ENCODE measurements at places on chromosomes 7 and 10.

DNA sequence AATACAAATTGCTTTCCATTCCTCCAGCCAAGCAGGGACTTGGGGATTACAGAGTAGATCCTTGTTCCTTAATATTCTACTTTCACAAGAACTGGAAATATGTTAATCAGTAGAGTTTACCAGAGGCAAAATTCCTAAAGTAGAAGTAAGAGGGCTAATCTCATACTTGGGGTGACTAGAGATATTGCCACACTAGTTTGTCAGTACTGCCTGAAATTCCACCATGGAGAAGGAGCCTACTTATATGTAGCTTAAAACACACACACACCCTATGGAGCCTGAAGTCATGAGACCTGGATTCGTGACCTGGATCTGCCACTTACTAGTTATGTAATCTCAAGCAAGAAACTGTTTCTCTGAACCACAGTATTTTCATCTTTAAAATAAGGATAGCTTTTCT lies 33.9 kb downstream of the STRIP2 start:
- H3K27ac ChIP-seq, result no peak overlapping the region
- no peaks in the 10 kb centered on the region for H3K27me3 ChIP-seq
- DNase-seq, result no peak
- no peaks in the 10 kb centered on the region for H3K36me3 ChIP-seq
- no peaks in the 10 kb centered on the region for H3K4me1 ChIP-seq

DNA sequence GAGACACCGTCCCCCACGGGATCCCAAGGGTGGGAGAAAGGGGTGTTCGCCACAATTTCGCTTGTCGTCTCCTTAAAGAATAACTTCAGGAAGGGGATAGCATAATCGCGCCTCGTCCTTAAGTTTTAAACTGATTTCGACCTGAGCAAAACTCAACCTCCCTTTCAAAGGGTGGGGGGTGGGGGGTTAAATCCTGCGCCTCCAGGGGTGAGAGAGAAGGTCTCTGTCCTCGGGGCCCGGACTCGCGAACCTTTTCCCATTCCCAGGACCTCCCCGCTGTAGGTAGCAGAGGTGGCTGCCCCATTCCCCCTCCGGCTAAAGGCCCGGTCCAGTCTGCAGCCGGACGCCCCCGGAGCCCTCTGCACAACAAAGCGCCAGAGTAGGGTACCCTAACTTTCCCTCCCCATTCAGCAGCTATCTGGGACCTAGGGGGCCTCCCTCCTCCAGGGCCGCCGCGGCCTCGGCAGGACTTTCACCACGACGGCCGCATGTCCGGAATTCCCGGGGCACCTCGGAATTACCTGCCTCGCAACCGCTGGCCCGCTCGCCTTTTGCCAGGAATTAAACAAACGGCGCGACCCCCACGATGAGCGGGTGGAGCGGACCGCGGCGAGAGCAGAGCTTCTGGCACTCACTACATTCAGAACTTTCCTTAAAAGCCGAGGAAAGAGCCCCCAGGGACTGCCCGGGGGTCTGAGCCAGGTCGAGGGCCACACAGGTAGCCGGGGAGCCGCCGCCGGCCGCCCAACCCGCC lies 1.7 kb downstream of the CDK6 start:
- peak overlapping the region; percentile 78 for H3K4me3 ChIP-seq
- peaks cover 27% of the 10 kb centered on the region for H3K4me1 ChIP-seq
- peak; percentile 41 for DNase-seq
- no peaks in the 10 kb centered on the region for H3K27me3 ChIP-seq

GRCh38 chr10:50426485-50426884 lies 175.2 kb upstream of the ASAH2 start:
- no peak overlapping the region for H3K4me3 ChIP-seq
- no peaks in the 10 kb centered on the region for H3K4me1 ChIP-seq
- no peaks in the 10 kb centered on the region for H3K27me3 ChIP-seq
- no peak for DNase-seq

DNA sequence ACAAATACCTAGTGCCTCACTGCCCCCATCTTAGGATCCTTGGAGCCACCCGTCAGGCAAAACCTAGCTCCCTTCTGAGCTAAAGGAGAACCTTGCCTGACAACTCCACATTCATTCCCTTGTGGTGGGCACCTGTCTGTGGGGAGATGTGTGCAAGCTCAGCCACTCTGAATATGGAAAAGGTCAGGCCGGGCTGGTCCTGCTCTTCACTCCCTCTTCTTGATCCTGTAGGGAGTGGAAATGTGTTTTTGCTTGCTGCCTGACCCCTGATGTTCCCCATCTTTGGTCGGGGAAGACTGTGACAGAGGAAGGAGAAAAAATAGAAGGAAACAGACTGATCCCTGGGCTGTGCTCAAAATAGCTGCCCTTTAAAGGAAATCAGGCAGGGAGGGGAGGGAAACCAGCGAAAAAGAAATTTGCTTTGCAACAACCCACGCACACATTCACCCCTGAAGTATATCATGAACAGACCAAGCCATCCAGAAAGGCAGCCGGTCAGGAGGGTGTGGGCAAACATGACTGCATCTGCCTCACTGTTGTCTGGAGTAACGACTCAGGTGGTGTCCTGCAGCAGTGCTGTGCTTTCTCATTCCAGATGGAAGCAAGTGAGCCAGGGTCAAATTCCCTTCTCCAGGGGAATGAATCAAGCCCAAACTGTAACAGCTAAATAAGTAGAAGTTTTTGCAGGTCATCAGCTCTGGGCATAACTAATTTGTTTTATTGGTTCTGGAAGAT lies 74.0 kb downstream of the SCRN1 start:
- DNase-seq, result no peak
- no peaks in the 10 kb centered on the region for H3K27me3 ChIP-seq
- no peaks in the 10 kb centered on the region for H3K36me3 ChIP-seq
- no peak overlapping the region for H3K4me3 ChIP-seq

- no peak for DNase-seq
- H3K4me3 ChIP-seq, result no peak overlapping the region
- no peaks in the 10 kb centered on the region for H3K4me1 ChIP-seq
- no peak overlapping the region for H3K27ac ChIP-seq
- H3K36me3 ChIP-seq, result no peaks in the 10 kb centered on the region
Measured at GRCh38 chr7:93862651-93863050, 27.9 kb downstream of the TFPI2 start.

DNA sequence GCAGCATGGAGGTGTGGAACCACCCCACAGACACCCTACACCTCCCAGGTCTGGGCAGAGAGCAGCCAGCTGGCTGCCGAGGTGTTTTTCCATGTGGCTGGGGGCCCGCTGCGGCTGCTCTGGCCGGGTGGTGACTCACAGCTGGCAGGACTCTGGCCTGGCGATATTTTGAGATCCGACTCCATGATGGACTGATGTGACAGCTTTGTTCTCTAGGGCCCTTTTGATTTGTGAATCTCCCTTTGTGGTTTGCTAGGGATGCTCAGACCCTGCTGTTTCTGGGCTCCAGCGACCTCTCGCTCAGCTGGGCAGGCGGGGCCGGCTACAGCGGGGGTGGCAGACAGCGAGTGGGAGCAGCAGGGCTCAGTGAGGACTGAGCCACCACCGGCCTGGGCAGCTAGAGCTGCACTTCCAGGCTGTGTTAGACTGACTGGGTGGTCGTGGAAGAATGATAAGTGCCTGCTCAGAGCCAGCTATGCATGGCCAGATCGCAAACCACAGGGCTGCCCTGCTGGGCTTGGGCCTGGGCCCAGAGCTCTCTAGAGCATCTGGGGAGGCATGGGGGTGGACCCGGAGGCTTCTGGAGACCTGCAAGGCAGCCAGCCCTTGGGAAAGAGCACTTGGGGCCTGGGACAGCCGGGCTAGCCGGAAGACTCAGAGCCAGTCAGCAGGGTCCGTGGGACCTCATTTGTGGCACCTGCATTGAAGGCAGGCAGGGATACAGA lies 46.2 kb upstream of the GDF10 start:
- peak overlapping the region; percentile 79 for H3K27ac ChIP-seq
- peak; percentile 75 for DNase-seq
- no peaks in the 10 kb centered on the region for H3K36me3 ChIP-seq
- no peak overlapping the region for H3K4me3 ChIP-seq
- H3K4me1 ChIP-seq, result peaks cover 28% of the 10 kb centered on the region

DNA sequence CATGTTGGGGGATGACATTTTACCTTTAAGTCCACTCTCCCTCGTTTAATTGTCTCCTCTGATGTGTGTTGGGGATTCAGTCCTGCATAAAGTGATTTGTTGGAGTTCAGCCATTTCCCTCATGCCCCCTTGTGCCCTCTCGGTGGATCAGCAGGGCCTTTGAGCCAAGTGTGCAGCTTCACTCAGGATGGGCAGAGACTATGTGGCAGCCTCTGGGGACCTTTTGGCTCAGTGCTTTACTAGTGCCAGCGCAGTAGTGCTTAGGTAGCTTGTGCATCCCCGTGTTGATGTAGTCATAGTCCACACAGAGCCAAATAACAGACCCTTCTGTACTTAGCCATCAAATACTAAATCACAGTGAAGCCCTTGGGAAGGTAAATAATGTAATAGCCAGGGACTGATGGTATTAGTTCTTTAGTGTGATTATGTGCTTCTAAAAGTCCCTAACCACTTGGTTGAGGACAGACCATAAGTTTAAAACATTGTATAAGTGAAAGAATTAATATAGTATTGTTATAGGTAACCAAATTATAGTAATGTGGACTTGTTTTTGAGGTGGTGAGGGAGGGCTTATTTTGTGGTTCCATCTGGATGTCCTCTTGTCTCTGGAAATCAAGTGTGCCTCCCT lies 11.4 kb downstream of the BUB3 start:
- no peak overlapping the region for H3K27ac ChIP-seq
- H3K36me3 ChIP-seq, result peaks cover 16% of the 10 kb centered on the region
- H3K4me3 ChIP-seq, result no peak overlapping the region
- DNase-seq, result no peak
- no peaks in the 10 kb centered on the region for H3K4me1 ChIP-seq
- no peaks in the 10 kb centered on the region for H3K27me3 ChIP-seq

- no peaks in the 10 kb centered on the region for H3K4me1 ChIP-seq
- H3K4me3 ChIP-seq, result no peak overlapping the region
- no peaks in the 10 kb centered on the region for H3K27me3 ChIP-seq
Measured at GRCh38 chr7:6197801-6198551, 74.4 kb downstream of the CYTH3 start.

GRCh38 chr10:117432866-117433265 lies 57.6 kb upstream of the PDZD8 start:
- no peak overlapping the region for H3K27ac ChIP-seq
- H3K4me3 ChIP-seq, result no peak overlapping the region

GRCh38 chr10:1243486-1244234 lies 187.5 kb downstream of the WDR37 start:
- peaks cover 3% of the 10 kb centered on the region for H3K4me1 ChIP-seq
- no peak for DNase-seq
- no peak overlapping the region for H3K27ac ChIP-seq

- no peaks in the 10 kb centered on the region for H3K36me3 ChIP-seq
- no peak overlapping the region for H3K27ac ChIP-seq
- no peaks in the 10 kb centered on the region for H3K27me3 ChIP-seq
- no peak for DNase-seq
- H3K4me3 ChIP-seq, result no peak overlapping the region
- H3K4me1 ChIP-seq, result peaks cover 10% of the 10 kb centered on the region
Measured at GRCh38 chr7:140562926-140563481, 77.6 kb downstream of the DENND2A start.

DNA sequence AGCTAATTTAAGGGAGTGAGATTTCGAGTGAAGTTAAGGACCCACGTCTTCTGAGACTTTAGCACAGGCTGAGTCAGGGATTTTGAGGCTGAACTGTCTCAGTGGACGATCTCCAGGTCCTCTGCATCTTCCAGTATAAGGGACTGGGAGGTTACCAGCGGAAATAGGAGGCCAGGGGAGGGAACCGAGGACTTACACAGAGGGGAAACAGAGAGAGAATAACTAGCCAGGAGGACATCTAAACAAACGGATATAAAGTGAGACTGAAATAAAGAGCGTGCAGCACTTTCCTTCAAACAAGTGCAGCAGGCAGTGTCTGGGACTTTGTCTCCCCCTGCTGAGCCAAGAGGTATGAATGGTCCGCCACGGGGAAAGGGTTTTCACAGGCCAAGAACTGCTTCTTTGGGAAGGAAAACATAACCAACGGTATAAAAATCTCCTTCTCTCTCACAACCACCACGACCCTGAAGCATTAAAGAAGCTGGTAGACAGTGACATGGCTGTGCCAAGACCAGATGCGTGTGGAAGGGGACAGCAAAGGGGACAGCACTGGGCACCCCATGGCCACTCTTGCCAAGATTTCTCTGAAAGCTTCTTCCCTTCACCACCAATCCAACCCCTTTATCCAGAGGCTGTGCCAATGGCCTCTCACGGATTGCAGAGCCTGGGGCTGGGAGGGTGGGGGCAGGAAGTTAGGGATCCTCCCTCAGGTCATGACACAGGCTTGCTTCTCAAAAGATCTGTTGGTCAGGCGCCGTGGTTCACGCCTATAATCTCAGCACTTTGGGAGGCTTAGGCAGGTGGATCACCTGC lies 72.0 kb downstream of the SLC37A3 start:
- no peak overlapping the region for H3K27ac ChIP-seq
- H3K4me3 ChIP-seq, result no peak overlapping the region
- peaks cover 7% of the 10 kb centered on the region for H3K4me1 ChIP-seq
- H3K27me3 ChIP-seq, result no peaks in the 10 kb centered on the region
- H3K36me3 ChIP-seq, result no peaks in the 10 kb centered on the region
- peak; percentile 64 for DNase-seq

- H3K27me3 ChIP-seq, result no peaks in the 10 kb centered on the region
- no peak overlapping the region for H3K27ac ChIP-seq
- H3K4me1 ChIP-seq, result peaks cover 11% of the 10 kb centered on the region
- no peak overlapping the region for H3K4me3 ChIP-seq
- DNase-seq, result no peak
Measured at GRCh38 chr7:77839919-77840318, 41.3 kb downstream of the PHTF2 start.

GRCh38 chr7:56040730-56041129 lies 10.5 kb downstream of the PSPH start:
- H3K4me1 ChIP-seq, result peaks cover 3% of the 10 kb centered on the region
- no peak for DNase-seq
- no peak overlapping the region for H3K27ac ChIP-seq
- H3K36me3 ChIP-seq, result no peaks in the 10 kb centered on the region

GRCh38 chr7:105046414-105046813 lies 32.4 kb downstream of the KMT2E start:
- peaks cover 43% of the 10 kb centered on the region for H3K4me1 ChIP-seq
- peaks cover 9% of the 10 kb centered on the region for H3K36me3 ChIP-seq
- no peak for DNase-seq
- H3K27me3 ChIP-seq, result no peaks in the 10 kb centered on the region
- H3K27ac ChIP-seq, result peak overlapping the region; percentile 22
- H3K4me3 ChIP-seq, result no peak overlapping the region

GRCh38 chr10:87503401-87503800 lies 1.3 kb upstream of the MINPP1 start:
- H3K36me3 ChIP-seq, result no peaks in the 10 kb centered on the region
- H3K27me3 ChIP-seq, result no peaks in the 10 kb centered on the region
- H3K27ac ChIP-seq, result no peak overlapping the region
- H3K4me1 ChIP-seq, result peaks cover 46% of the 10 kb centered on the region

- no peaks in the 10 kb centered on the region for H3K27me3 ChIP-seq
- DNase-seq, result no peak
- H3K27ac ChIP-seq, result peak overlapping the region; percentile 38
- H3K4me1 ChIP-seq, result peaks cover 84% of the 10 kb centered on the region
Measured at GRCh38 chr10:80468002-80468401, 13.9 kb downstream of the TSPAN14 start.
